ENCODE measurements at places on chromosomes 6 and 20. TPM values are rescaled to one million over a fixed set of nuclear protein-coding genes. Genes with fewer than 3 reads are reported as not detected.

Gene TJAP1
- 45.1 TPM for total RNA-seq

Gene TPD52L2
- total RNA-seq: 98.4 TPM

Gene SLC22A2
- 0.86 TPM for total RNA-seq

Gene RPL10A
- 1,830 TPM for total RNA-seq

Gene ELOVL2
- total RNA-seq: 0.46 TPM

Gene PRDM13
- 0.15 TPM for total RNA-seq

Gene HLA-DQA1
- total RNA-seq: 1.7 TPM

All from H9 (cell line).